Fibroblast of lung (primary cell): ENCODE measurements at places on chromosomes 3 and 15. TPM values are rescaled to one million over a fixed set of nuclear protein-coding genes. Genes with fewer than 3 reads are reported as not detected.

The RIOX2 gene
- total RNA-seq = 36.7 and 46.1 TPM in 2 replicates

The DNASE1L3 gene
- total RNA-seq = not detected in 2 replicates

The GPR149 gene
- not detected in 2 replicates for total RNA-seq

DNA sequence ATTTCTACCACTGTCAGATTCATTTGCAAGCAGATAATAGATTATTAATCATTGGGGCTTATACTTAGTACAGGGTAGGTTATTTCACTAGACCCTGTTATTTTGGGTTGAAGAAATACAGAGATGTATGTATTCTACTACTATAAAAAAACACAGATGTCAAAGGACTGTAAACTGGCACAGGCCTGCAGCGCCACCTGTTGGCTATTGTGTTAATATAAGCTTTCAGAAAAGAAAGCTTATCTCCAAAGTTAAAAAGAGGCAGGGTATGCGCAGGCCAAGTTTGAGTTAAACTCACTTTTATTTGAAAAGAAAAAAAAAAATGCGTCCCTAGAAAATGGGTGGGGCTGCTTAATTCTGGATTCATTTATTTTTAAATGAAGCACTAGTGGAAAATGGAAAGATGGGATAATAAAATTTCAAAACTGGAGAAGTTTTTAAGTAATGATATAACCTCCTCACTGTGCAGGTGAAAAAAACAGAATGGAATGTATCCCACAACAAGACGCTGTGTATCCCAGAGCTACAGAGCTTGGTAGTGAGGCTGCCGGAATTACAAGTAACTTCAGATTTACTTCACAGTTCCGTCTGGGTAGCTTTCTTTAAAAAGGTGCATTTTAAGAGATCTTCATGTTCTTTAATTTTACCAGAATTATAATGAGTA, 407.2 kb upstream of the TGFBR2 start:
- no peaks in the 10 kb centered on the region for H3K27me3 ChIP-seq
- H3K27ac ChIP-seq = no peak overlapping the region
- H3K36me3 ChIP-seq = no peaks in the 10 kb centered on the region
- peaks cover 2% of the 10 kb centered on the region for H3K4me1 ChIP-seq

- no peak overlapping the region for H3K27ac ChIP-seq
- peaks cover 2% of the 10 kb centered on the region for H3K36me3 ChIP-seq
- no peak overlapping the region for H3K4me3 ChIP-seq
- no peak for DNase-seq
- no peaks in the 10 kb centered on the region for H3K4me1 ChIP-seq
Measured at GRCh38 chr3:10090179-10090578, 17.9 kb downstream of the FANCD2OS start.

DNA sequence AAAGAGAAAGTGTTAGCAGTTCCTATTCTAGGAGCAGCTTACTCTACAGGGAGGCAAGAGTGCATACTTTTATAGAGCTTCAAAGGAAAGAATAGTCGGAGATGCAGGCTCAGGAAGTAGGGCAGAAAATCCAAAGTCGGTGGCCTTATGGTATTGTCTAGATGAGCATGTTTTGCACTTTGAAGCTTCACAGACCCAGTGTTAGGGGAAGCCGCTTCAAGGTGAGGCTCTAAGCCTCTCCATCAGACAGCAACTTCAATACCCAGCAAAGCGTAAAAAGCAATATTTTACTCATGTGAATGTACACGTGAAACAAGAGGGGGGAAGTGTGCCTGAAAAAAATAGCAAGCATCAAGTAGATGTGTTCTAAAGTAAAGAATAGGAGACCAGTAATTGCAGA, 125.6 kb upstream of the RASGRP1 start:
- no peak for DNase-seq
- H3K4me3 ChIP-seq = no peak overlapping the region

DNA sequence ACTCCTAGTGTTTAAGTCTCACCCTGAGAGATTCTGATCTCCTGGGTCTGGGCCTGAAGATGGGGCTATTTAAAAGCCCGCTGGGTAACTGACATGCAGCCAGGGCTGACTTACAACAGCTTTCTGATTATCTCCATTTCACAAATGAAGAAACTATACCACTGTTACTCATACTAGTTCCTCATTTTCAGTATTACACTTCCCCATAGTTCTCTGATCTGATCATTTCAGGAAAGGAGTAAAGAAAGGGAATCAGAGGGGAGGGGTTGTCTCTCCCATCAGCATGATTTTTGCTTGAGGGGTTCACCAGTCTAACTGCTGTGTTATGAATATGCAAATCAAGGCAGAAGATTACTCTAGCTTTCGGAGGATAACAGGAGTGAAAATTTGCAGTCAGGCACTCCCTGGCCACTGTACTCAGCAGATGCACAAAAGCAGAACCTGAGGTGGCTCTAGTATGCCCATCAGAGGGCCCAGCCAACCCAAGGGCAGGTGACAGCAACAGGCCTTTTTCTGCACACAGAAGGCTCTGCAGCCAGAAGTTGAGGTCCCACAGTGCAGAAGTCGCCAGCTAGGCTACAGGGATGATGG, 59.4 kb downstream of the DAPK2 start:
- DNase-seq = no peak
- H3K27me3 ChIP-seq = no peaks in the 10 kb centered on the region
- no peaks in the 10 kb centered on the region for H3K36me3 ChIP-seq
- no peak overlapping the region for H3K4me3 ChIP-seq
- no peak overlapping the region for H3K27ac ChIP-seq
